Frontal cortex (tissue), 4 donors: ENCODE measurements at places on chromosomes 5 and 9. TPM values are rescaled to one million over a fixed set of nuclear protein-coding genes. Genes with fewer than 3 reads are reported as not detected.

DNA sequence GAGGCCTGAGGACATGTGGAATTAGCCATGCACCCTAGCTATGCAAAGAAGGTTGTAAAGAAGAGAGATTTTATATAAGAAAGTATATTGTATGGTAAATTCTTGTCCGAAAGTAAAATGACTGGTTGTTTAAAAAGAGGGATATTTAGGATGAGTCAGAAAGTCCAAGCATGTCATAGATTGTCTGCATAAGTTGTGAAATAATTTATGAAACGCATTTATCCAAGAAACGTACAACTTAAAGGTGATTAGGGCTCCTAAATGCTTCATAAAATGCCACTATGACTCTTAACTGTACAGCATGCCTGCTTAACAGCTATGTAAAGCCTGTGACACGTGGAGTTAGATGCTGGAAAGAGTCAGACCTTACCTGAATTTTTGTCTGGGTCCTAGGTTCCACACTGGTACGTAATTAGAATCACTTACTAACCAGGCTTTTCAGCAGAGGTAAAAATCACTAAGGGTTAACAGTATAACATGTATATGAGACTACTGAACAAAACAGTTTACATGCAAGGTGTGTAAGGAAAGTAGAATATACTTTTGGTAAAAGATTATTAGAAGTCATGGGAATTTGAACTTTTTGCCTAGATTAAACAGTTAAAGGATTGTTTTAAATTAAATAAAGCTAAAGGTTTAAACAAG lies 37.0 kb upstream of the ARL15 start:
- DNase-seq, result no peak

GRCh38 chr9:72400866-72401265 lies 35.9 kb upstream of the ZFAND5 start:
- no peak for DNase-seq

GRCh38 chr5:21765406-21765805 lies 1087.7 kb downstream of the CDH12 start:
- DNase-seq, result no peak

The INSL4 gene
- total RNA-seq, result not detected

GRCh38 chr5:67202828-67203227 lies 6.2 kb upstream of the CD180 start:
- DNase-seq, result no peak

DNA sequence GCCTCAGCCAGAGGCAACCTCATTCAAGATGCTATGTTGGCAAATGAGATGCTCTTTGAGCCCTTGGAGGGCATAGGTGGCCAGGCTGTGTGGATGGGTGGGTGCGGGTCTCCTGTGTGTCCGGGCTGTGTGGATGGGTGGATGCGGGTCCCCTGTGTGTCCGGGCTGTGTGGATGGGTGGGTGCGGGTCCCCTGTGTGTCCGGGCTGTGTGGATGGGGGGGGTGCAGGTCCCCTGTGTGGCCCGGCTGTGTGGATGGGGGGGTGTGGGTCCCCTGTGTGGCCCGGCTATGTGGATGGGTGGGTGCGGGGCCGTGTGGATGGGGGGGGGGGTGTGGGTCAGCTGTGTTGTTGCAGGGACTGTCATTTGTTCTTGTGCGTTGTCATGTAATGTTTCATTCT lies 136.6 kb upstream of the COL5A1 start:
- DNase-seq, result no peak

GRCh38 chr9:17810728-17811571 lies 232.1 kb downstream of the SH3GL2 start:
- DNase-seq, result peak; percentile 21

DNA sequence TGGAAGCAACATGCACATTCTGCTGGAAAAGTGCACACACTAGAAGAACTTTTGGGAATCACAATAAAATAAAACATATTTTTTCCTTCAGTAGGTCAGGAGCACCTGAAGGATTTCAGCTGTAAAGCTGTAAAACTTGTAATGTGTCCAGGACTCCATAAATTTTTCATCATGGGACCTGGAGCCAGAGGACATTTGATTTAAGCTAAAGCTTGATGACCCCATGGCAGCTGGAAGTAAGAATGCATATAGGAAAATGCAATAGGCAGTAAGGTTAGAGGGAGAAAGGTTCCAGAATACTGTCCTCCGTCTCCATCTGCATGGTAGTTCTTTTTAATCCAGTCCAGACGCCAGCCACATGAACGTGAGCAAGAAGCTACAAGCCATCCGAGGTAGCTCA lies 166.0 kb downstream of the ADAMTSL1 start:
- DNase-seq, result no peak

The PAX5 gene
- not detected for total RNA-seq

GRCh38 chr9:137918331-137919094 lies 40.9 kb downstream of the CACNA1B start:
- no peak for DNase-seq
